ENCODE measurements at places on chromosomes 2 and 18.

GRCh38 chr2:10385501-10385900 is 62.6 kb downstream of the ODC1 start:
- no peak for DNase-seq

- DNase-seq: no peak
Observed at GRCh38 chr18:36772241-36772723, 56.5 kb downstream of the TPGS2 start.

- no peak for DNase-seq
Observed at GRCh38 chr2:27720004-27720551, 51.4 kb upstream of the MRPL33 start.

- DNase-seq: no peak
Observed at GRCh38 chr2:309954-310510, 22.1 kb upstream of the ALKAL2 start.

DNA sequence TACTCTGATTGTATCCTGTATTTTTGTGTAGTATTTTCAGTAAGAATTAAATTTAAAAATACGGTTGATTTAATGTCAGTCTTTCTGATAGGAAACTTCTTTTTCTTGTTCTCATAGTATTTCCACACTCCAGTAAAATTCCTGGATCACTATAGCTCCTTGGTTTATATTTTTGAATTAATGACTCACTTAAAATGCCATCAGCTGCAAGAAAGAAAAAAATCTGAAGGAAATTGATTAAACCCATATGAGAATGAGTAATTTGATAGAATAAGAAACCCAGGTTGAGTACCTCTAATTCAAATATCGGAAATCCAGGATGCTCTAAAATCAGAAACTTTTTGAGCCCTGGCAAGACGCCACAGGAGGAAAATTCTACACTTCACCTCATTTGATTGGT is 186.8 kb upstream of the RND3 start:
- no peak for DNase-seq

GRCh38 chr2:42906557-42907411 is 114.4 kb upstream of the HAAO start:
- DNase-seq: no peak

DNA sequence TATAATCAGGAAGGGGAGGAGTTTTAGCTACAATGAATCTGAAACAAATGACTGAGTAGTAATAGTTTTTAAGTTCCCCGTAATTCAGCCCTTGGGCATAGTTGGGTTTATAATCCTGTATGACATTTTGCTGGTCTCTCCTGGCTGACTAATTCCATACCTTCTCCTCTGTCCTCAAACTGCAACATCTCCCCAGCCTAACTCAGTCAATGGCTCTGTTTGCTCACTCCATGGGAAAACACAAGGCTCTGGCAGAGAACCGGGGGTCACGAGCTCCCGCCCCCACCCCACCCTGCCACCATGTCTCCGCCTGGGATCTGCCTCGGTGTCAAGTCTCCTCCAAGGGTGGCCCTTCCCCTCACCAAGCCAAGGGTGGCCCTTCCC is 168.6 kb downstream of the HDAC4 start:
- no peak for DNase-seq

DNA sequence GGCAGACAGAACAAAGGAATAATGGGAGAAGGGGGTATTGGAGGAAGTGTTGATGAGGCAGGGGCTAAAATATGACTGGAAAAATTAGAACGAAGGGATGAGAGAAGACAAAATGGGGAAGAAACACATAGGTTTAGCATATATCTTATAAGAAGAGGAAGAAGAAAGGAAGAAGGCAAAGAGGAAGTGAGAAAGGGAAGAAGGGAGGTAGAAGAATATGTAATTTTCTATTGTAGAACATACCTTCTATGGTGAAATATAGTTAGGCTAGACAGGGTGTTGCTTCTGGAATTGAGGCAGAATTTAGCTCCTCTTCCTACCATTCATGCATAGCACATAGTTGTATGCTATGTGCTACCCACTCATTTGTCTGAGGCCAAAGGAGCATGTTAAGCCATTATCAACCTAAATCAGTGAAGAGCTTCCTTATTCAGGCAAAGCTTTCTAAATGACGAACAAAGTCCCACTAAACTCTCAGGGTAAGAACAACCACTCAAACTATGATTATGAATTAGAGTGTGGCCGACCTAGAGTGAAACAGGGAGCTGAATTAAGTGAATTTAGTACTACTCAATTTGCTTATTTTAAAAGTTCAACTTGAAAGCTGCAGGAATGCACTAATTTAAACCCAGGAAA is 180.9 kb upstream of the GALNT5 start:
- DNase-seq: peak; percentile 16

- no peak for DNase-seq
Observed at GRCh38 chr2:236168110-236169080, at the start of gene GBX2. Gene GBX2, minus strand, starts transcription at chr2:236168386. Its CDS starts 415 bp downstream, at chr2:236167971.

DNA sequence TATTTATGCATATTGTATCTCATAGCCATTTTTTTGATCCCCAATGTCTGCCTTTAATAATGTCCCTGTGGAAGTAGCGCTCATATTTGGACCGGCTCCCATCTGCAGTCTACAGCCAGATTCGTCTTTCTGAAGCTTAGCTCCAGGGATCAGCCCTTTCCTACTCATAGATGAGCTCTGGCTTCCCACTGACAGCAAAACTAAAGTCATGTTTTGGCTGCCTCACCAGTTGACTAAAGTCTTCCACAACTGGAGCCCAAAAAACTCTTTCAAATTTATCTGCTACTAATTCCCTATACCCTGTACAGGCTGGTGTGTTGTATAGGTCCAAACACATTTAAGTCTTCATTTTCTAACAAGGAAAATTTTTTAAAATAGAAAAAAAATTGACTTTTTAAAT is 294.2 kb upstream of the HNMT start:
- DNase-seq: no peak

GRCh38 chr2:197973772-197974171 is 169.4 kb downstream of the PLCL1 start:
- no peak for DNase-seq

DNA sequence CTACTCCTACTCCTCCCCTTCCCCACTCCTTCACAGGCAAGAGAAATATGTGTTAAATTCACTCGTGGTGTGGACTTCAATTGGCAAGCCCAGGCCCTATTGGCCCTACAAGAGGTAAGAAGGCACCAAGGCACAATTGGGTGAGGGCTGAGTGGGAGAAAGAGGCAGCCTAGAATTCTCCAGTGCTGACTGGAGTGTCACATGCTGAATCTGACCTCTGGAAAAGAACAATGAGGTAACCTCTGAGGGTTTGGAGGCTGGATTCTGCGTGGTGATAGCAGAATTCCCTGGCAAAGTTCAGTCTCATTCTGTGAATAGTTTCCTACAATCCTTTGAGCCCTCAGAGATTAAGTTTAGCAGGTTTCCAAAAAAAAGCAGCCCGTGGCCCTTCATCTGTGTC is 6.9 kb downstream of the CENPA start:
- no peak for DNase-seq

GRCh38 chr2:159073256-159073655 is 104.8 kb downstream of the TANC1 start:
- no peak for DNase-seq

DNA sequence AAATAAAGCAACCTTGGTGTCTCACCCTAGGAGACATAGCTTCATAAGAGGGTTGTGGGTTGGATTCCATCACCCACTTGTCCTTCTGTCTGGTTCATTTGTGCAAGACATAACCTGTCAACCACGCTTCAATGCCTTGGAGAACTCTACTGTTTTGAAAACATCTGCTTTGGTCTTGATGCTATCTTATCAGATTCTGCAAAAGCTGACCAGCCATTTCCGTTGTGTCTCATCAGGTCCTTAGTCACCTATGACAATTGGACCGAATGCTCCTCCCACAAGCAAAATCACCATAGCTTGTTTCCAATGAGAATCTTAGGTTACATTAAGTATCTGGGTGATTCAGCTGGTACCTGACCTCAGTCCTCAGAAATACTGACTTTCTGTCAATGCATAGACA is 35.4 kb downstream of the STAT4 start:
- no peak for DNase-seq

DNA sequence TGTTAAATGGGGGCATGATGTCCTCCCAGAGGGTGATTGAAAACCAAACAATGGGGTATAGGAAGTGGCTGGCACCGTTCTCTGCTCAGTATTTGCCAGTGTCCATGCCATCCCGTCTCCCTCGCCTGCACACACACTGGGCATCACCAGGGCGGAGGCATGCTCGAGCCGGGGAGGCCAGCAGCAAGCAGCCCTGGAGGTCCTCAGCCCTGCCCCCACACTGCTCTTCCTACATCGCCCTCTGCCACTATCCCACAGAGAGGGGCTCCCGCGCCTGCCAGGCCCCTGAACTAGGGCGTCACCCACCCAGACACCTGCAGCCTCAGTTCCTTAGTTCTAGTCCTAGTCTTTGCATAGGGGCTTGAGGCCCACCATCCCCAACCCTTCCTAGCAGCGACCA is 50.9 kb downstream of the BIN1 start:
- no peak for DNase-seq

GRCh38 chr2:145841973-145842372 is 1322.1 kb upstream of the ZEB2 start:
- DNase-seq: no peak

GRCh38 chr18:48866028-48866733 is 84.6 kb downstream of the SMAD7 start:
- DNase-seq: no peak

- no peak for DNase-seq
Observed at GRCh38 chr2:176066645-176067588, 16.8 kb downstream of the EVX2 start.

GRCh38 chr2:200476836-200477235 is 33.0 kb downstream of the KCTD18 start:
- no peak for DNase-seq

DNA sequence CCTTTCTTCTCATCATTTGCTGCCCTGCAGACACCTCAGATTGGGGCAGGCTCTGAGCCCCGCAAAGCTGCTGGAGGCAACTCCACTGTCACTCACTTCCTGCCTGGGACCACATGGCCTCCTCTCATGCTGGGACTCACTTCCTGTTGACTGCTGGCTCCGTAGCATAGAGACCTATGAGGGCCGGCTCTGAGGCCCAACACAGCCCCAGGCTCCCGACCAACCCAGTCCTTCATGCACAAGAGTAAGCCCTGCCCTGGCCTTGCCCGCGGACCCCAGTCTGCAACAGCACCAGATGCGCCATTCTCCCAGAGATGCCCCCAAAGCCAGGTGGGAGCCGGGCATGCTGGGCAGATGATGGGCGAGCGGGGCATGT is 55.7 kb downstream of the DNMT3A start:
- DNase-seq: peak; percentile 28

GRCh38 chr2:33746208-33746800 is 147.2 kb upstream of the FAM98A start:
- DNase-seq: no peak

DNA sequence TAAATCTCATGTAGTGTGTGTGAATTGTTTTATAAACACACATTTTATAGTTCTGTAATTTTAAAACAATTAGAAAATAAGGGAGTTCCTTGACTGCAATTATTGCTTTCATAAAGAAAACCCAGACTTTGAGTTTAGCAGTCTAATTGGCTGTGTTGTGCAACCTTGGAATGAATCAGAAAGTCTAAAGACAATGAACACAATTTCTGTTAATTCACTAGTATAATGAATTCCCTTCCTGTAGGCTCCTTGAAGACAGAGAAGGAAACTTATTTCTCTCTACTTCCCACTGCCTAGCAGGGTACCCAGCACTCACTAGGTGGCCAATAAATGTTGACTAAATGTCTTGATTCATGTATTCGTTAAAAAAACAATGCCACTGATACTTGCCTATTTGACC is 79.9 kb downstream of the ANTXR1 start:
- DNase-seq: no peak

Measured in SIG-M5 (cell line).